ENCODE measurements at places on chromosomes 2 and 18.
A peak's percentile ranks its signal among the peaks of the same experiment; 100 is the strongest.

DNA sequence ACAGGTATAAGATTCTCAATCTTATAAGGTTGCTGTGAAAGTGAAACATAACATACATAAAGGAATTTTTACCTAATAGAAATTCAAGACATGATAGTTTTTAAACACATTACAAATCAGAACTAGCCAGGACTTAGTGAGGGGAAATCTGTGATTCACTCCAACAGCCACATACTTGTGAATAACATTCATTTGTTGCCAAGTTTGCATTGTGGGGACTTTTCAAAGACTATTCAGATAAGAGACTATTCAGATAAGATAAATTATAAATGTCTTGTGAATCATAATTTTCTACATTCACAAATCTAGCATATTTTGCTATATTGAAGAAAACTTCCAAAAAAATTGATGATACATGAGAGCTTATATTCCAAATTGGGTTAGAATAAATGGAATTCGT is 345.3 kb upstream of the CDH20 start:
- DNase-seq, result no peak

- DNase-seq, result no peak
Observed at GRCh38 chr2:18372641-18373040, 187.8 kb downstream of the RDH14 start.

DNA sequence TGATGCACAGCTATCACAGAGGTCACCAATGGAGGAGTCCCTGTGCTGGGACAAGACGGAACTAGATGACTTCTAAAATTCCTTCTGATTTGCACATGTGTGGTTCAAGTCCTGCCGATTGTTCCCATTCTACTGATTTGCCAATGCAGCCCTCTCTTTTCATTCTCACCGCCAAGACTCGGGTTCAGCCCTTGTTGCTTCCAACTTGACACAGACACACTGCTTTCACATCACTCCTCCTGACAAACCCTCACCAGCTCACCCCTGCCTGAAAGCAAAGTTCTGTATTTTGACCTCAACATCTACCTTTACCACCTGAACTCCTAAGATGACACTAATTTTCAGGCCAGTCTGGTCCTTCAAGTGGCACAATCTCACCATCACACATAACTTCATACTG is 25.5 kb downstream of the REEP1 start:
- DNase-seq, result no peak

GRCh38 chr2:187971893-187972292 is 319.8 kb upstream of the GULP1 start:
- DNase-seq, result no peak

- DNase-seq, result peak; percentile 77
Observed at GRCh38 chr18:13369756-13370510, 151.4 kb downstream of the LDLRAD4 start.

- DNase-seq, result no peak
Observed at GRCh38 chr2:19120941-19121750, 237.3 kb downstream of the OSR1 start.

DNA sequence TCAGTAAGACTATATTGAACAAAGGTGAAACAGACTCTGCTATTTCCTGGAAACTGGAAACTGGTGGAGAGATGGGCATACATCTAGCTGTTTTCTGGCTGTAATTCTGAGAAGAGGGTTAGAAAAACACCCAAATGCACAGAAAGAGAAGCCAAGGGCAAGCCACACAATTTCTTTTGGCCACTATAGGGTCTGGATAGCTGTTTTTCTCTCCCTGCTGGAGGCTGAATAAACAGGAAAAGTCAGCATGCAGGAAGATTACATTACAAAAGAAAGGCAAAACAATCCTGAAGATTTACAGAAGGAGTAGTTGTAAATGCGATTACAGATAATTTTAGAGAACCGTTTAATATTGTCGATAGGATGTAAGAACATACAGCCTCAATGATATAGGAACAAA is 186.2 kb upstream of the REG3G start:
- DNase-seq, result no peak

DNA sequence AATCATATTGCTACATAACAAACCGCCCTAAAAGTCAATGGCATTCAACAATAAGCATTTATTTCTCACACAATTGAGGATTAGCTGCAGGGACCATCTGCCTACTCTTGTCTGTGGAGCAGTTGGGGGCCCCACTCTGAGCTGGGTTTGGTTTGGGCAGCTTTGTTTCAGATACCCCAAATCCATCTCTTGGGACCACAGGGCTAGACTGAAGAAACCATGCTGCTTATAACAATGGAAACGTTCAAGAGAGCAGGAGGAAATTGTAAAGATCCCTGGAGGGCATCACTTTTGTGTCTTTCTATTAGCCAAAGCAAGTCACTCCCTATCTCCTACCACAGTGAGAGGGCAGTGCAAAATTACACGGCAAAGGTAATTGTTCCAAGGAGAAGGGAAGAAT is 146.5 kb upstream of the MGAT5 start:
- no peak for DNase-seq

- DNase-seq, result no peak
Observed at GRCh38 chr2:54083445-54083844, 32.0 kb upstream of the ACYP2 start.

DNA sequence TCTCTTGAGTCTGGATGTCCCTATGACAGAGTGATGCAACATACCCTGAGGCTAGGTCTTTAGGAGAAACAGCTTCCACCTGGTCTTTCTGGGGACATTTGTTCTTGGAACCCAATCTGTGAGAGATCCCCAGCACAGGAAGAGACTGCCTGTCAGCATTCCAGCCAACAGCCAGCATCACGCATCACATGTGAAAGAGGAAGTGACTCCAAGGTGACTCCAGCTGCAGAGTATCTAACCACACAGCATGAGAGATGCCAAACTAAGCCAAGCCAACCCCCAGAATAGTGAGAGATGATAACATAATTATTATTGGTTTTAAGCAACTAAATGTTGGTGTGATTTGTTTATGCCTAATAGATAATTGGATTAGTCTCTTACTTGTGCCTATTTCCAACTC is 35.7 kb downstream of the C18orf63 start:
- no peak for DNase-seq

DNA sequence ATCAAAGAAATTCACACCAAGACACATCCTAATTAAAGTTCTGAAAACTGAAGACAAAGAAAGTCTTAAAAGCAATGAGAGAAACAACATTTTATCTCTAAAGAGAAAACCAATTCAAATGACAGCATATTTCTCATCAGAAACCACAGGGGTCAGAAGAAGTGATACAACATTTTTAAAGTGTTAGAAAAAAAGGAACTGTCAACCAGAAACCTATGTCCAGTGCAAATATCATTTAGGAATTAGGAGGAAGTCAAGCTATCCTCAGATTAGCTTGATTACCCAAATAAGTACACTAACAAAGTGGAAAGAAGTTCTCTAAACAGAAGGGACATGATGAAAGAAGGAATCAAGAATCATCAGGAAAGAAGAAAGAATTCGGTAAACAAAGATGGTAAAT is 59.5 kb upstream of the BCL2L11 start:
- DNase-seq, result peak; percentile 5

DNA sequence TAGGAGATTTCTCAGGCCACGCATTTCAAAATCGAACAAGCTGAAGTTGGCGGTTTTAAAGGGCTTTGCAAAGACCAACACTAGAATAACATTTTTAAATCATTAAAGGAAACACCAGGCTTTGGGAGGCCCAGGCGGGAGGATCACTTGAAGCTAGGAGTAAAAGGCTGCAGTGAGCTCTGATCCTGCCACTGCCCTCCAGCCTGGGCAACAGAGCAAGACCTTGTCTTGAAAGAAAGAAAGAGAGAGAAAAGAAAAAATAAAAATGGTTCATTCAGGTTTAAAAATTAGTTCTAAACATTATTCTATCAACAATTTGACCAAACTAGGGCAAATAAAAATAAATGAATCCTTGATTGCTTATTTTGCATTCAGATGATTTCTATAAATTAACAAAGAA is 789 bp upstream of the CHST9 start:
- DNase-seq, result no peak

DNA sequence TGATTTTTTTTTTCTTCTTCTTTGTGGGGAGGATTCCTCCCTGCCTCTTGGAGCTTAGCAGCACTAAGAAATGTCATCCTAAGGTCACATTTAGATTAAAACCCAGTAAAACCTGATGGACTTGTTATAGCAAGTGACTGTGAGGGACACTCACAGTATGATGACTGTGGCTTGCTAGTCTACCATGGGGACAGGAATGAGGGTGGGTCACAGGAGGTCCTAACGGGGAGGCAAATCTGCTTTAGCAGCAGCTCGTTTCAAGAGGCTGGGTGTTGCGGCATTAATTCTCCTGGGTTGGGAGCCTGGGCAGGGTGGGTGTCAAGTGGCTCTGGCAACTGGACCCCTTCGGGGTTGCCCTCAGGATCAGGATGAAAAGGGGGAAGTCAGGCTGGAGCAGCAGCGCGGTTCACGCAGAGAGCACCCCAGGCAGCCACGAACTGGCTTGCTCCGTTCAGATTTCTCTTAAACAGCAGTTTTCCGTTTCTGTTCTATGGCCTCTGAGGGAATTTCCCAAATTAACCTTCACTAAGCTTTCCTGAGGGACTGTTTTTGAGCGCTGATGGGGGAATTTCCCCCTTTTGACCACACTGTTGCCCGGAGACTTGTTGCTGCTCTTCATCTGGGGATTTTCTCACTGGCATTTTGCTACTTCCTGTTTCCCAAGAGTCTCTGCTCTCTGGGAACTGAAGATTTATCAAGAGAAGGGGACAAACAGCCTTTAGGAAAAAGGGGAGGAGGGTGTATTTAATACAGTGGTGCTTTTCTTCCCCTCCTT is 59.8 kb upstream of the PELI1 start:
- DNase-seq, result peak; percentile 25

- DNase-seq, result peak; percentile 34
Observed at GRCh38 chr2:144948205-144948855, 428.4 kb upstream of the ZEB2 start.

DNA sequence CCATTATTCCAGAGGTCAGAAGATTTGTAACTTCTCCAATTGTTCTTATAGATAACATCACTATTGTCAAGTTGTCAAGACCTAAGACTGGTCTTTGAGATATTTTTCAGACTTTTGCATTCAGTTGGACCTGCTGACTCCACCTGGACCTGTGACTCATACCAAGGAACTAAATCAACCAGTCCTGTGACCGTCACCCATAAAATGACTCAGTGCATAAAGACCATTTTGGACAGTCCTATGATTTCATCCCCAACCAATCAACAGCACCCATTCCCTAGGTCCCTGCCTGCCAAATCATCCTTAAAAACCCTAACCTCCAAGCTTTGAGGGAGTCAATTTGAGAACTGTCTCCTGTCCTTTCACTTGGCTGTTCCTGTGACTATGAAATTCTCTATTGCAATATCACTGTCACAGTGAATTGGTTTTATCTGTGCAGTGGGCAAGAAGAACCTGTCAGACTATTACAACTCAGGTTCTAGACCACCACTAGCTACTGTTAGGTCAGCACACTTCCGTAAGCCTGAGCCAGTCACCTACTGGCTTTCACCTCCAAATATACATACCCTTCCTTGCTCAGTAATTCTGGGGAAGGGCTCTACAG is 17.1 kb downstream of the DPP4 start:
- DNase-seq, result no peak

DNA sequence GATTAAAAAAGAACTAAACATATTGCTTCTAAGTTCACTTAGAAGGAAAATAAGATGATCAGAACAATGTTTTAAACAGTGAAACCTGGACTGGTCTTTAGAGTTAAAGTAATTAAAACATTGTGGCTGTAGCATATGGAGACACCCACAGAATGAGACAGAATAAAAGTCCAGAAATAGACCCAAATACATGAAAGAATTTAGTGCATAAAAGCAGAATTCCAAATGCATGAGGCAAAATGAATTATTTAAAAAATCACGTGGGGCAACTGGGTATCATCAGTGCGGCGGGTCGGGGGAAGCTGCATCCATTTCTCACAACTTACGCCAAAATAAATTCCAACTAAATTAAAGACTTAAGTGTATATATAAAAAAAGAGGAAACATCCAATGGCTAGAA is 12.1 kb downstream of the RNF149 start:
- DNase-seq, result no peak

GRCh38 chr2:113175042-113175628 is 1.4 kb downstream of the PSD4 start:
- peak; percentile 42 for DNase-seq

DNA sequence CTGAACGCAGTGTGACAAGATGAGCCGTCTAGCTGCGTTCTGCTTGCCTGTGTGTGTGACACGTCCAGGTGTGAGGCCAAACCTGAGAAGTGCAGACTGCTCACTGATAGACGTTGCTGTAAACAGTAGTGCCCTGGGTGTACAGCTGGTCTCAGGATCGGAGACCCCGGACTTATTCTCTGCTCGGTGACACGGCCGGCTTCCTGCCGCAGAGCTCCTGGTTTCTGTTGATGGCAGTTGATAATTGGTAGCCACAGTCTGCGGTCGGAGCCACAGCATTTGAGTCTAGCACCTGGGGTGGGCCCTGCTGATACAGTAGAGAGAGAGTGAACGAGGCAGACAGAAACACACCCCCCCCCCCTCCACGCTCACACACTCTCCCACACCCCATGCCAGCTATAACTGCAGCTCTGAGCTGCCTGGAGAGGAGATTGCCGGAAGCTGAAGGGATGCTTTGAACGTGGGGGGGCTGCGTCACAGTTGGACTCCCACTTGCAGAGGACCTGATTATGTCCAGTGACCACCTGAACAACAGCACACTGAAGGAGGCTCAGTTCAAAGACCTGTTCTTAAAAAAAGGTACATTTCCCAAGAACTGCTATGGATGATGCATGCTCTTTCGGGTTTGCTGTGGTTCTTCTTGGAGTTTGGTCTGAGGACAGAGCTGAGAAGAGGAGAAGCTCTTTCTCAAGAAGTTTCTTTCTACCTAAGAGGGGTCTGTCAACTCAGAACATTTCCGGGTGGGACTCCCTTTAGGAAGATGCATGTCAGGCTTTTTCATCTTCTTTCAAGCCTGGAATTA is 114.0 kb downstream of the FAM210A start:
- peak; percentile 92 for DNase-seq

- DNase-seq, result no peak
Observed at GRCh38 chr2:233098618-233099017, 38.5 kb downstream of the INPP5D start.

- no peak for DNase-seq
Observed at GRCh38 chr2:75503048-75503607, 57.6 kb downstream of the EVA1A start.
